ENCODE measurements at places on chromosomes 1 and 21.
A peak's percentile ranks its signal among the peaks of the same experiment; 100 is the strongest.

DNA sequence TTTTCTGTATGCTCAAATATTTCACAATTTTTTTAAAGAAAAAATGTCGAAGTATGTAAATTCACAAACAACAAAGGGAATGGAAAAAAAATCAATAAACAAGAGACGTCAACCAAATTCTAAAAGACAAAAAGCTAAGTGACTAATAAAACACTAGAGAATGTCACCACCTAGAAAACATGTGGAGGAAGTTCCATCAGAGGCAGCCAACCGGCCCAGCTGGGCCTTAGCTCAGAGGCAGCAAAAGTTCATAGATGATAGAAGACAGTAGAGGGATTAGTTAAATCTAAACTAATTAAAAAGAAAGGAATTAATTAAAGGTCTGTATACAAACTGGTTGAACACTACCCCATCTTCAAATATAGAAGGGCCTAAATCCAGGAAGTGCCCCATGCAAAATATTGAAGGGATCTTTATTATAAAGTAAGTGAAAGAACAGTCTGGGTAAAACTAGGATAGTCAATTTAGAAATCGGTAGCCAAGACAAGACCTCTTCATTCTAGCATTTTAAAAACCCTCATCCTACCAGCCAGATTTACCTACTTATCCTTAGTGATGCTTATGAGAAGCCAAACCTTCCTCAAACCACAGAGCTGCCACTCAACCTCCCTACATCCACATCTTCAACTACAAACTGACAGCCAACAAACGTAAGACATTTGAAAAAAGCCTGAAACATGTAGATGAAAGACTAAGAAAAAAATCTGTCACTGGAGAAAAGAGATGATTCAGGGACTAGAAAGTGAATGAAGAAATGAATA is 23.7 kb downstream of the MRPL39 start:
- DNase-seq, result no peak

GRCh38 chr1:200625381-200625824 is 4.9 kb upstream of the KIF14 start:
- no peak for DNase-seq

- DNase-seq, result no peak
Measured at GRCh38 chr1:31426249-31426922, 13.4 kb downstream of the SERINC2 start.

- DNase-seq, result peak; percentile 32
Measured at GRCh38 chr21:28781602-28782276, 210.9 kb downstream of the LTN1 start.

- DNase-seq, result no peak
Measured at GRCh38 chr1:24928689-24929397, 1.2 kb downstream of the RUNX3 start.

- no peak for DNase-seq
Measured at GRCh38 chr1:26388791-26389445, 16.4 kb upstream of the ZNF683 start.

GRCh38 chr1:206468571-206468970 is 1.7 kb upstream of the IKBKE start:
- no peak for DNase-seq

GRCh38 chr1:48746906-48747305 is 29.8 kb downstream of the BEND5 start:
- DNase-seq, result no peak

GRCh38 chr1:53551428-53551995 is 92.3 kb downstream of the DMRTB1 start:
- no peak for DNase-seq

Measured in NCI-H524 (cell line).